Mesothelial cell of epicardium (in vitro differentiated cells): ENCODE measurements at places on chromosomes 11 and 22.

DNA sequence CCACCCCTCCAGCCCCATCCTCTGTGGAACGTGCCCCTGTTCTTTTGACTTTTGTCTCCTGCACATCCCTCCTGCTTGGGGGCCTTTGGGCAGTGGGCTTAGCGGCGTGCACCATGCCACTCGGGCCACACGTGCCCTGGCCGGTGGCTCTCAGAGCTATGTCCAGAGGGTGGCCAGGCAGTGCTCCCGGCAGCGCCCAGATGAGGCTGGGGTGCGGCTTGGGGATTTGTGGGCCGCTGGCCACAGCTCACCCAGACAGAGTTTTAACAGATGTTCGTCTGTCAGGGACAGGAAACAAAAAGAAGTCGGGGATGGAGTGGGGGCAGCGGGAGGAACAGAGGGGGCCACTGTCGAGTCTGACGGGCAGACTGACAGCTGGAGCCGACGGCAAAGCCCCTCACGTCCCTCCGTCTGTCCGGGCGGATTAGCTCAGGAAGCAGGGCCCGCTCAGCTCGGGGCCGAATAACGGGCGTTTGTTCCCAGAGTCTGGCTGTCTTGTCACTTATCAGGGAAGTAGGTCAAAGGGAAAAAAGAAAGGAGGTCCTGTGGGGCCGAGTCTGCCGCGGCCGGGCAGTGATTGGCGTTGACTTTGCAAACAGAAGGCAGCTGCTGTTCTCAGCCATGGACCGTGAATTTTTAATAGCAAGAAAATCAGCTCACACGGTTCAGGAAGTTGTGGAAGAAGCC lies 61.6 kb downstream of the LRP5 start:
- DNase-seq, result no peak

- DNase-seq, result peak; percentile 79
These were observed 70.7 kb upstream of the THY1 start for GRCh38 chr11:119493712-119494111.

DNA sequence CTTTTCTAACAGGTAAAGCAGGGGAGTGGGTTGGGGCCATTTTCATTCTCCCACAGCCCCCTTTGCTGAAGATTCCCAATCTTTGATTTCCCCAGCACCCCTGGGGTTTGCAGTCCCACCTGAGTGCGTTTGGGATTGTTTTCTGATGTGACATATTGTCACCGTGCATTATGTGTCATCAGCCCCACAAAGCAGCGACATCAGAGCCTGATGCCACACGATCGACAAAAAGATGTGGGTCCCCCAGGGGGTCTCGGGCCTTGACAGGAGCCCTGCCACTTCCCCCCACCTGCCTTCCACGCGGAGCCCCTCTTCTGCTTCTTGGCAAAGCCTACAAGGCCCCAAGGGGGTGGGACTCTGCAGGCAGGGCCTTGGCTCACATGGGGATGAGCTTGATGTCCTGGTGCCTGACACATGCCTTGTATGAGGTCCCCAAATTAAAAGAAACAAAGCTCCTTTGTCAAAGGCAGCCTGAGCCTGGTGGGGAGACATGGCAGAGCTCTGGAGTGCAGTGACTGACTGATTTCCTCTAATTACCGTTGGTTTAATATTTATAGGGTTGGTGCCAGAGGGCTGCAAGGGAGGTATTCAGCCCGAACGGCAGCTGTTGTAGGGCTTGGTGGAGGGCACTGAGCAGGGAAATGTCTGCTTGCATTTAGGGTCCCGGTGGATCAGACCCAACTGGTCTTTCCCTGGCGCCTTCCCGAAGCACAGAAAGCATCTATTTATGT lies 149.2 kb downstream of the MIAT start:
- DNase-seq, result no peak

DNA sequence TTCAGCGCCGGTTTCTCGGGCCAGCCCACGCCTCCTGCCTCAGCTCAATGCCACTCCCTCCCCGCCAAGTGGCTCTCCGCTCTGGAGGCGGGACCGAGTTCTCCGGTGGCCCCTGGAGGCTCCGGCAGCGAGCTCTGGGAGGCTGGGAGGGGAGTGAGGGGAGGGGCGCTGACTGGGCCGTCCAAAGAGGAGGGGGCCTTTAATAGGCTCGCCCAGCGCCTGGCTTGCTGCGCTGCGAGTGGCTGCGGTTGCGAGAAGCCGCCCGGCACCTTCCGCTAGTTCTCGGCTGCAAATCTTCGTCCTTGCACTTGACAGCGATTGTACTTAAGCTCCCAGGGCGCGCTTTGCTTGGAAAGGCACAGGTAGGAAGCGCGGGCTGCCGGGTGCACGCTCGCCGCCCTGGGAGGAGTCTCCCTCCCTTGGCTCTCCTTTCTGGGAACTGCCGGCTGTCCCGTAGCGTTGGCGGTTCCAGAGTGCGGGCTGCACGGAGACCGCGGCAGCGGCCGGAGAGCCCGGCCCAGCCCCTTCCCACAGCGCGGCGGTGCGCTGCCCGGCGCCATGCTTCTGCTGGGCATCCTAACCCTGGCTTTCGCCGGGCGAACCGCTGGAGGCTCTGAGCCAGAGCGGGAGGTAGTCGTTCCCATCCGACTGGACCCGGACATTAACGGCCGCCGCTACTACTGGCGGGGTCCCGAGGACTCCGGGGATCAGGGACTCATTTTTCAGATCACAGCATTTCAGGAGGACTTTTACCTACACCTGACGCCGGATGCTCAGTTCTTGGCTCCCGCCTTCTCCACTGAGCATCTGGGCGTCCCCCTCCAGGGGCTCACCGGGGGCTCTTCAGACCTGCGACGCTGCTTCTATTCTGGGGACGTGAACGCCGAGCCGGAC lies at the start of gene ADAMTS15:
Gene ADAMTS15 (plus strand): TSS at position 230 of the 894 bp plus-strand sequence. CDS start 329 bp downstream, at position 559.
- peak; percentile 73 for DNase-seq

DNA sequence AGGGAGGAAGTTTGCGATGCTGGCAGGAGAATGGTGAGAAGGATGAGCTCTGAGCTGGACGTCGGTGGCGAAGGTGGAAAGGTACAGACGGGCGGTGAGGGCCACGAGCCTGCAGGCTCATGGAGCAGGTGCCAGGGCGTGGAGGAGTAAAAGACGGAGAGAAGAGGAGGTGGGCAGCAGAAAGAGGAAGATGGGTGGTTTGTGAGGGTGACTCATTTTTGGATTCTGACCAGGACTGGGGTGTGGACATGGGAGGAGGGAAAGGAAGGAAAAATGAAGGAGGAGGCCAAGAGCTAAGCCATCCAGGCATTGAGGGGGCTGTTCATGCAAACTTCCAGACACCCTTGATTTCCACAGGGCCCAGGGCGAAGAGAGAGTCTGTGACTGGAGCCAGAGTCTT lies 3.5 kb downstream of the ZDHHC24 start:
- DNase-seq, result no peak

- no peak for DNase-seq
These were observed 82.8 kb upstream of the E2F8 start for GRCh38 chr11:19323502-19323901.

DNA sequence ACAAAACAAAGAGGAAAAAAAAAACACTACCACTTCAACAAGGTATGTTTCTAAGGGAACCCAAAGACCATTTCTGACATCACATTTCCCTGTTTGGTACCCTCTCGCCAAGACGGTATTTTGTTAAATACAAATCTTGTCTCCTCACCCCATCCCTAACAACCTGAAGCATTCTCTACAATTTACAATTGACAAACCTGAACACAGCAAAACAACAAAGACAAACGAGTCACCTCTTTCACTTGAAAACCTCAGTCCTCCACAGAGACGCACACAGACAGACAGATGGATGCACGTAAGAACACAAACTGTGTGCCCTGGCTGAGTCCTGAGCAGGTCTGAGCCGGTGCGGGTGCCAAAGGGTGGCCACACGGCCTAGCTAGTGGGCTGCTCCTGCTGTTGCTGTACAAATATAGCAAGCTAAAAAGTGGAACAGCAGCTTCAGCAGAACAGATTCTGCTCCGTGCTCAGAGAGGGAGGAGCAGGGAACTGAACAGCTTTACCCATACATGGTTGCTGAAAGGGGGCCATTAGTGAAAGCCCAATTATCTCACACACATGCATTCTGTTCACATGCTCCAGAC lies 28.5 kb downstream of the CELF1 start:
- no peak for DNase-seq

- no peak for DNase-seq
These were observed 50.7 kb downstream of the TP53I11 start for GRCh38 chr11:44899959-44900358.

DNA sequence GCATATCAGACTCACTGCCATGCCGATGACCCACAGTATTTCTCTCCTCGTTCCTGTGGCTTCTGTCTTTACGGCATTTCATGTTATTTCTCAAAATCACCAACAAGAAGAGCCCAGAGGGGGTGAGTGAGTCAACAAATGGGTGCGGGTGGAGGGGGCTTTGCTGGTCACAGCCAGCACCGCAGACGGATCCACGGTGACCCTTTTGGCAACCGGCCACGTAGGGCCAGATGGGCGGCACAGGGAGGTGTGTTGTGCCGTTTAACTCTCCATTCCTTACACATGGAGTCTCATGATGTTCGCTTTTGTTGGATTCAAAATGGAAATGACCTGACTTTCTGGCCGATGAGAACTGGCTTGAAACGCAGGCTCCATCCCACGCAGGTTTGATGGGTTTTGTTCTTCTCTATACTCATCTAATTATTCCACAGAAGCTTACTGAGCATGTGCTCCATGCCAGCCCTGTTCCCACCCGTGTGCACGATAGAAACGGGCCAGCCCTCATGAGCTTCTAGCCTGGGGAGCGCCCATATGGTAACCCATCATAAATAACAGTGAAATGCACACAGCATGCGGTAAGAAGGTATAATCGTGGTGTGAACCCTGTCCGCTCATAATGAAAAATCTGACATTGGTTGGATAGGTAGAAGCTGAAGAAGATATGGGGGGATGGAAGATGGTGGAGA lies 319.9 kb downstream of the BRD1 start:
- no peak for DNase-seq

DNA sequence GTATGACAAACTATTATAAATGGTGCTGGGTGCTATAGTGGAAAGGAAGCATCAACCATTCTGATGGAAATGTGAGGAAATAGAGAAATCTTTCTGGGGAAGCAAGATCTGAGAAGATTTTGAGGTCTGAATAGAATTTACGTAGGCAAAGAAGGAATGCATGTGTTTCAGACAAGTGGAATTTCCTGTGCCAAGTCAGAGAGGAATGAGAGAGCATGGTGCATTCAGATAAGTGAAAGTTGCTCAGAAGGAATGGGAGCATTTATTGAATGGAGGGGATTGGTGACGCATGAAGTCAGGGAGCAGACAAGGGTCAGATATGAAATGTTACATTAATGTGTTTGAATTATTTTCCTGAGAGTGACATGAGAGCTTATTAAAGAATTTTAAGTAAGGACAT lies 725.5 kb downstream of the METTL15 start:
- no peak for DNase-seq

DNA sequence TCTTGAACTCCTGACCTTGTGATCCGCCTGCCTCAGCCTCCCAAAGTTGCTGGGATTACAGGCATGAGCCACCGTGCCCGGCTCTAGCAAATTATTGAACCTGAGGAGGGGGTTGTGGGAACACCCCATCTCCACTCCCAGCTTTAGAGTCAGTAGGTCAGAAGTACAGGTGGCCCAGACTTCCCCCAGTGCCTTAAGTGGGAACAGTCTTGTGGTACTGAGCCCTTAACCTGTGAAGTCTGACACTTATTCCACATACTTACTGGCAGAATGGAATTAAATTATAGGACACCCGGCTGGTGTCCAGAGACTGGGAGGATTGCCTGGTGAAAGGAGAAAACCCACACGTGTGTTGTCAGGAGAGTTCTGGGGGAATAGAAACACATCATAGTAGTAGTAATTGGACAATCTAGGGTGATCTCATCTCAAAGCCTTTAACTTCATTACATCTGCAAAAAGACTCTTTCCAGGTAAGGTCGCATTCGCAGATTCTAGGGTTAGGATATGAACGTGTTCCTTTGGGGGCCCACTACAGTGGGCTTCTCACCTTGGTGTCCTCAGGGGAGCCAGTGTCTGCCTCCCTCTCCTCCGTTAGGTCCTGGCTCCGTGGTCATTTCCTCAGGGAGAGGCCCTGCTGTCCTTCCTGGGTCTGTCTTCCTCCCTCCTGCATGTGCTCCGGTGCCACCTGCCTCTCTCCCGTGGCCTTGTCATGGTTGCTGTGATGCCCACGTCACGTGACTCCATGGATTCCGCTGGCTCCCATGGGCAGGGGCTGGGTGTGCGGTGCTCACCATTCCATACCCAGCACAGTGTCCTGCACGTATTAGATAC lies 63.8 kb downstream of the BCR start:
- no peak for DNase-seq

DNA sequence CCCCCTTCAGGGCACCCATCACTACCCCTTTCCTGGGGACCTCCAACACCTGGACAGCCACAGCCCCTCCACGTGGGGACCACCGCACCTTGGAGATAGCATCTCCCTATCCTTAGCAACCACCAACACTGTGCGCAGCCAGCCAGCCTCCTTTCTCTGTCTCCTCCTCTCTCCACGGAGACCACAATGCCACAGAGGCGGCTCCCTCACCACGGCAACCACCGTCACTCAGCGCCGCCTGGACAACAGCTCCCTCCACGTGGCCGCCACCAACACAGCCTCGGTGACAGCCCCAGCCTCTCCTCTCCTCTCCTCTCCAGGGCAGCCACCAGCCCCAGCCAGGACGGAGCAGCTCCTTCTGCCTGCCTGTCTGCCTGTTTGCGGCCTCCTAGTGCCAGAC lies 10.5 kb downstream of the ELFN2 start:
- DNase-seq, result no peak

GRCh38 chr22:36352803-36353507 lies 34.8 kb downstream of the MYH9 start:
- DNase-seq, result no peak

DNA sequence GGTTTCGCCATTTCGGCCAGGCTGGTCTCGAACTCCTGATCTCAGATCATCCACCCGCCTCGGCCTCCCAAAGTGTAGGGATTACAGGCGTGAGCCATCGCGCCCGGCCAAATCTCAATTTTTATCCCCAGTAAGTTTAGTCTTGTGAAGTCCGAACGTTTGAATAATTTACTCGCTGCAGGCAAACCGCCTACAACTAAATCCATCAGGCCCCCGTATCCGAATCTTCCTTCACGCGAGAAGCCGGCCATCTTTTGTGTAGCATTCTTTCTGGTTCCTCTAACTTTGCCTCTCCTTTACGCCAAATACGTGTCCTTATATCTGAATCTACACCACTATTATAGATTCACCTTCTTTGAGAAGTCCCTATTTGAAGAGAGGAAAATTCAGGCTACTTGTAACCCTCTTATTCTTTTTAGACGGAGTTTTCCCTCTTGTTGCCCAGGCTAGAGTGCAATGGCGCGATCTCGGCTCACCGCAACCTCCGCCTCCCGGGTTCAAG lies 581 bp upstream of the EIF3L start:
- DNase-seq, result no peak
